Stimulated activated CD4-positive, alpha-beta T cell treated with anti-CD3 and anti-CD28 coated beads, Interleukin-1b, Interleukin-23, amount 100 ng/mL, for 48 hours (primary cell): ENCODE measurements at places on chromosomes 7 and 10.

- no peak for DNase-seq
Observed at GRCh38 chr7:116598861-116599260, 73.1 kb upstream of the MET start.

DNA sequence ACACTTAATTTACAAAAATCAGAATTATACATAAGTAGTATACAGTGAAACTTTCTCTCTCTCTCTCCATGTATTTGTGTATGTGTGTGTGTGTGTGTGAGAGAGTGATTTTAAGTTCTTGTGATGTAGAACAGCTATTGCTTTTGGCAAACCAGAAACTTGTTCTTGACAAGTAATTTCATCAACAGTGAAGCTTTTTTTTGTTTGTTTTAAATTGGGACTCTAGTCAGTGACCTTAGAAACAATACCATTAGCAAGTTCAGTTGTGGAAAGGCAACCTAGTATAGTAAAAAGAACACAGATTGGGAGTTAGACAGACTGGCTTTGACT is 319.1 kb downstream of the PTEN start:
- no peak for DNase-seq

GRCh38 chr7:68511281-68511680 is 1087.0 kb upstream of the AUTS2 start:
- DNase-seq = no peak

GRCh38 chr7:137671920-137672319 is 174.9 kb downstream of the DGKI start:
- DNase-seq = no peak

DNA sequence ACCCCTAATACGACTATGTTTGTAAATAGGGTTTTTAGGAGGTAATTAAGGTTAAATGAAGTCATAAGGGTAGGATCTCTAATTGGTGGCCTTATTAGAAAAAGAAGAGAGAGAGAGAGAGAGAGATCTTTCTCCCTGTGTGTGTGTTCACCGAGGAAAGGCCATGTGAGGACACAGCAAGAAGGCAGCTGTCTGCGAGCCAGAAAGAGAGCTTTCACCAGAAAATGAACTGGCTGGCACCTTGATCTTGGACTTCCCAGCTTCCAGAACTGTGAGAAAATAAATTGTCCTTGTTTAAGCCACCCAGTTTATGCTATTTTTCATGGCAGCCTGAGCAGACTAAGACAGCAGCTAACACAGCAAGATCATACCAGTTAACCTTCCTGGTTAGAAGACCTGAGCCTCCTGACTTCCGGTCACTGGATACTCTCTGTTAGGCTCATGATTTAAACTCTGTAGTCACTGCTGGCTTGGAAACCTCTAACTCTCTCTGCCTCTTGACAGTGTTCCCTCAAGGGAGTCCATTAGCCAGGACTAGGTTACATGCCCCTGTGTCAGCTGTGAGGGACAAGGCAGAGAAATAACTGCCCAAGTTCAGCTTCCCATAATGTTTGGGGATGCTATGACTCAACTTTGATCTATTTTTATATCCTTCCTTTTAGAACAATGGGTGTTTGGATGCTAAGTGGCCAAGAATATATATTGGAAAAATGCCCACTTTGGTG is 102.3 kb downstream of the DYNC1I1 start:
- no peak for DNase-seq

- no peak for DNase-seq
Observed at GRCh38 chr7:55017841-55018240, 976 bp upstream of the EGFR start.

DNA sequence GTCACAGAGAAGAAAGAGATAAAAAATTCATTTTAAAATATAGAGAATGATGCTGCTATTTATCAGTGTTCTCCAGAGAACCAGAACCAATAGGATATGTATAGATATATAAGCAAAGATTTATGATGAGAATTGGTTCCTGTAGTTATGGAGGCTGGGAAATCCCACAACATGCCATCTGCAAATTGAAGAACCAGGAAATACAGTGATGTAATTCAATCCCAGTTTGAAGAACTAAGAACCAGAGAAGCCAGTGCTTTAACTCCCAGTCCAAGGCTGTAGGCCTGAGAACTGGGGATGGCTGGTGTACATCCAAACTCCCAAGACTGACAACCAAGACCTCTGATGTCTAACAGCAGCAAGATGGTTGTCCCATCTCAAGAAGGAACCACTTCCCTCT is 192.9 kb upstream of the PLXDC2 start:
- no peak for DNase-seq

DNA sequence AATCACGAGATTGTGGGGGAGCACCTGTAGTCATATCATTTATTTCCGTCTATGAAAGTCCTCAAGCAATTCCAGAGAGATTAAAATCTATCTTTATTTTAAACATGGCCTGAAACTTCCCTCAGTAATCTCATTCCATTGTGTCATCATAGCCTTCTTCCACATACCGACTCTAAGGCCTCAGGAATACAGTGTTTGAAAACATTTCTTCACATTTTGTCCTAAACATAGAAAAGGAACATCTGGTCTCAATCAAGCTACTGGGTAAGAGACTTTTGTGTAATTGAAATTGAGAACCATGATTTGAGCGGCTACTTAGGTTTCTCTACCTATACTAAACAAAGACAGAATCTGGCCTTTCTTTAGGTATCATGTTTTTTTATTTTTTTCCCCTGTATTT is 78.0 kb upstream of the ELMO1 start:
- no peak for DNase-seq

- DNase-seq = no peak
Observed at GRCh38 chr10:16445770-16446469, 9.1 kb downstream of the PTER start.

- DNase-seq = no peak
Observed at GRCh38 chr10:10993785-10994184, 23.9 kb upstream of the CELF2 start.

DNA sequence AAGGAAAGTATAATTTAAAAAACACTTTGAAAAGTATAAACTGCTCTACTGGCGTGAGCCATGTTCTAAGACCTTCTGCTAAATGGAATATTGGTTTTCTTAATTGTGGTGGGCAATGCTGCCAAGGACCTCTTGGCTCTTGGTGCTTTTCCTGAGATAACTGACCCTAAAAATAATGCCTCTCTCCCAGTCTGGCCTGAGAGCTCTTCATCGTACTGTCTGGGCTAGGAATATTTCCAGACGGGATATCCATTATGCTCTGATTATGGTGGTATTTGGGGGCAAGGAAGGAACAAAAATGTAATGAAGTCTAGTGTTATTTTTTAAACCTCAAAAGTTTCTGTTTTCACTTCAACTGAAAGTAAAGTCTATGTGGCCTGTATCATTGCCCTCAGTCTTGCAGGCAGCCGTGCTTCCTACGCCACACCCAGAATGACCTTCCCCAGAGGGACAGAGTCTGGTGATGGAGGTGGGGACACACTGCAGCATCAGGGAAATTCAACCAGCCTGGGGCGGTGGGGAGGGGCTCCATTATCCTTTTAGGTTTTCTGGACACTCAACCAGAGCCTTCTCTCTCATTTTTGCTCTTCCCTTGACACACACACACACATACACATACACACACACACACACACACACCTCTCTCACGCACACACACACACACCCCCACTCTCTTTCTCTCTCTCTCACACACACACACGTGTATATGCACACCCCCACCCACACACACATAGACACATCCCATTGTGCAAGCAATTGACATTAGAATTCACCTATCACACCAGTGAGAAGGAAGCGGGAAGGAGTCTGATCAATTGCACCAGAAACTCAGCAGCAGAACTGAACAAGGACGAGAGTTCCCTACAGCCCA is 99.6 kb downstream of the LRRC18 start:
- no peak for DNase-seq

GRCh38 chr10:13758312-13758711 is 171.5 kb downstream of the PRPF18 start:
- no peak for DNase-seq

DNA sequence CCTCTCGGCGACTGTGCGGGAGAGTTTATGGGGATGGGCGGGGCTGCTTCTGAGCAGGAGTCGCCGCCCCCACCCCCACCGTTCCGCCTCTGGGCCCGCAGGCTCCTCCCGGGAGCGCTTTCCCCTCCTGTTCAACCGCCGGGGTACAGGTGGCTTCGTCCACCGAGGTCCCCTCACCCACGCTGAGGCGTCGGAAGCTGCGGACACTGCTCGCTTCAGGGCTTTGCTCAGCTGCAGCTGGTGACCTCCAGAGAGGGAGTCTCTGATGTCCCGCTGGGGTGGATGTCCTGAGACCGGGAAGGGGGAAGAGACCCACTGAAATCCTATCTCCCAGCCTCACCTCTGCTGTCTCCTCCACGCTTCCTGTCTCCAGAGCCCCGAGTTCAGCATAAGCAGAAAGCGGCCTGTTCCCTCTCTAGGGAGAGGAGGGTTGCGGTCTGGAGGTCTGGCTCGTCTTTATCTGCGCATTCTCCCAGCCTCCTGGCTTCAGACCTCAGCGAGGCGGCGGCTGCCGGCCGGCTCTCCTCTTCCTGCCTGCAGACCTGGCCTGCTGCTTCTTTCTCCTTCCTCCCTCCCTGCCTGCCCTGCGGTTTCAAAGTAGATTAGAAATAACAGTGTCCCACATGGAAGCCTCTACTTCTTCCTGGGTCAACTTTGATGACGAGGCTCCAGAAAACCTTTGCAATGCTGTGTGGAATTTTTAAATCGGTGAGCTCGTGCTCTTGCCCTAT is 1.8 kb downstream of the CYP2E1 start:
- no peak for DNase-seq

DNA sequence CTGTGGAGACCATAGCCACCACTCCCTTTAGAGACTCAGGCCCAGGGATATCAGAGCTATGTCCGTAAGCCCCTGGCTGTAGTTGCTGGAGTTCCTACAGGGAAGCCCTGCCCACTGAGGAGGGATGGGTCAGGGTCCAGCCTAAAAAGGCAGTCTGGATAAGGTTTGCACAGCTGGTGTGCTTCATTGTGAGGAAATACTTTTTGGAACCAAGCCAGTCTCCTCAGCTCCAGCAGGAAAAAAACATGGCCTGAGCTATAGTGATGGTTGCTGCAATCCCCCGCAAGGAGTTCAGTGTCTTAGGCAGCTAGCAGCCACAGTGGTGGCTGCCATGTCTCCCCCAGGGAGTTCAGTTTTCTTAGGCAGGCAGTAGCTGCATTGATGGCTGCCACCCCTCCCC is 52.6 kb upstream of the CYP2C8 start:
- DNase-seq = no peak

DNA sequence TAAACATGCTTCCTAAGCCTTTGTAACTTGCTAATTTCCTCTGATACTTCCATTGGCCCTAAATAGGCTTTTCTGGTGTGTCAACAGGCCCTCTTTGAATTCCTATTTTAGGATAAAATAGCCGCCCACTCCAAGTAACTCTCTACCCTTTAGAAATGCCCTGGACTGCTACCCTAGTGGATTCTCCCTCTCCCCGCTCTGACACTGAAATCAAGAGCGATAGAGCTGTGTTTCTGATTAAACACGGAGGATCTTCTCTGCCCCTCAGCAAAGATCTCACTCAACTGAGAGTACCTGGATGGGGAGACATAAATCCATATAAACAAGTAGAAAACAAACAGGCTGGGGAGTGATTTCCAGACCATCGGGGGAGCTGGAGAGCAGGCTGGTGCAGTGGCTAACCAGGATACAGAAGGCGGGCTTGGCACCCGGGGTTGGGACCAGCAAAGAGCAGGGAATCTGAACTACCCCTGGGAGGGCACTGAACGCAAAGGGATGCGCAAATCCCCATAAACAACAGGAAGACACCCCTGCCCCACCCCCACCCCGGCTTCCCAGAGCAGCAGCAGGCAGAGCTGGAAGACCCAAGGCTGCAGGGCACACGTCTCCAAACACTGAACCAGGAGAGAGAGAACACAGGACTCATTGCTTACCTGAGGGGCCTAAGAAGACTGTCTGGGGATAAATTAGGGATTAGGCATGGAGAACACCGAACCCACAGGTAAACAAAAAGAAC is 2.5 kb downstream of the ASB13 start:
- no peak for DNase-seq

- peak; percentile 37 for DNase-seq
Observed at GRCh38 chr10:24519950-24520349, 203.7 kb downstream of the ARHGAP21 start.

DNA sequence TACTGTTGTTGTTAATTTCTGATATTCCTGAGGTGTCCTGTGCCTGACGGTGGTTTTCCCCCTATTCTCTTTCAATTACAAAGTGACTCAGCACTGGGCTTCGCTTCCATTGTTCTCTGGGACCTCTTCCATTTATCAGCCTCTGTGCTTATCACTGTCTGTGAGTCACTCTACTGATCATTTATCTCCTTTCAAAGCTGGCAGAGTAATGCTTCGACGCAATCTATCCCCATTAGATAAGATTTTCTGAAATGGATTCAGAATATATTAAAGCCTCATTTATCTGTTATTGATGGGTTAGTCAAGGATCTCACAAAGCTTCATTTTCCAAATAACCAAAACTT is 679.2 kb downstream of the SDK1 start:
- DNase-seq = no peak
